ENCODE measurements at places on chromosomes 12 and 14.

GRCh38 chr12:64395739-64396138 is 5.2 kb upstream of the C12orf56 start:
- DNase-seq: no peak

GRCh38 chr14:98725676-98726075 is 546.3 kb downstream of the BCL11B start:
- no peak for DNase-seq

DNA sequence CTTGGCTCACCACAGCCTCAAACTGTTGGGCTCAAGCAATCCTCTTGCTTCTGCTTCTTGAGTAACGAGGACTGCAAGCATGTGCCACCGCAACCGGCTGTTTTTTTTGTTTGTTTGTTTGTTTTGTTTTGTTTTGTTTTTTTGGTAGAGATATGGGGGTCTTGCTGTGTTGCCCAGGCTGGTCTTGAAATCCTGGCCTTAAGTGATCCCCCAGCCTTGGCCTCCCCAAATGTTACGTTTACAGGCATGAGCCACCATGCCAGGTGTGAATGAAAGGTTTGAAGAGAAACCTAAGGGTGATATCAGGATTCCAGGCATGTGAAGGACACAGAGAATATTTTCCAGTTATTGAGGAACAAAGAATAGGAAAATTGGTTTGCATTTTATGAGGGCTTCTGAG is 45.0 kb downstream of the ANO6 start:
- no peak for DNase-seq

- DNase-seq: no peak
Observed at GRCh38 chr14:88272390-88273269, 50.4 kb downstream of the KCNK10 start.

- DNase-seq: no peak
Observed at GRCh38 chr14:44300916-44301315, 206.2 kb downstream of the FSCB start.

DNA sequence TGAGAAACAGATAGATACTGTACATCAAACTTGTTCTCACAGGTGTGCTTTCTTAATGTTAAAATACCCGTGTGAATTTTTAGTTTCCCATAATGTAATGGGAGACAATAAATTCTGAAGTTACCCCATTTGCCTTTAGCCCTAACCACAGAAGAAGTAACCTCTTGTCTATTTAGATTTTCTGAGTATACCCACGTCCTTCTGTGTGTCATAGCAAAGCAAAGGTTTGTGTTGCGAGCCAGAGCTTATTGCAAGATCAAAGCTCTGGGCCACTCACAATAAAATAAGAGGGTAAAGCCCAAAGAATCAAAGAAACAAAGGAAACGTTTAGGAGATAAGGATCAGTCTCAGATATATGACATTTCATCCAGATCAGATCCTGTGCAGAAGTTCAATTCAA is 73.9 kb downstream of the BMP4 start:
- no peak for DNase-seq
